ENCODE measurements at places on chromosomes 7 and 10. TPM values are rescaled to one million over a fixed set of nuclear protein-coding genes. Genes with fewer than 3 reads are reported as not detected.

PNLIPRP3 gene
- total RNA-seq = not detected

EVX1 gene
- total RNA-seq = not detected

SORBS1 gene
- 89.9 TPM for total RNA-seq

LIPA gene
- total RNA-seq = 63.1 TPM

UNCX gene
- total RNA-seq = not detected

ATOH7 gene
- total RNA-seq = not detected

ZNF425 gene
- total RNA-seq = 8.8 TPM

NKX2-3 gene
- total RNA-seq = not detected

HECW1 gene
- not detected for total RNA-seq

VWDE gene
- 23.2 TPM for total RNA-seq

AGBL3 gene
- 9.3 TPM for total RNA-seq

MORN4 gene
- total RNA-seq = 3.1 TPM

NRAP gene
- total RNA-seq = not detected

IL6 gene
- total RNA-seq = not detected

CRHR2 gene
- not detected for total RNA-seq

CTAGE15 gene
- under 0.01 TPM for total RNA-seq

VSTM4 gene
- total RNA-seq = 10.3 TPM

TWIST1 gene
- 18.5 TPM for total RNA-seq
